T-helper 9 cell (primary cell): ENCODE measurements at places on chromosomes 2 and 18.

DNA sequence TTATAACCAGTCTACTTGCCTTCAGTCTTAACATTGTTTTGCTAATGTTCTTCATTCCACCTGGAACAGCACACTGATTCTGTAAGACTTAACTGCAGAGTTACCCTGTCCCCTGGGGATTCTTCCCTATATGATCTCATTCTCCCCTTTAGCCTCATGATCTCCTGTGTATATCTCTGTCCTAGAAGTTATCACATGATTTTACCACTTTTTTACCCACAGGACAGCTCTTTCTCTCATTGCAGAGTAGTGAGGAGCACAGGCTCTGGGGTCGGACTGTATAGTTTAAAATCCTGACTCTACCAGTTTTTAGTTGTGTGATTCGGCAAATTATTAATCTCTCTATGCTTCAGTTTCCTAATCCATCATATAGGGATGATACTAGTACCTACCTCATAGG is 14.2 kb upstream of the EXOC6B start:
- no peak for DNase-seq

DNA sequence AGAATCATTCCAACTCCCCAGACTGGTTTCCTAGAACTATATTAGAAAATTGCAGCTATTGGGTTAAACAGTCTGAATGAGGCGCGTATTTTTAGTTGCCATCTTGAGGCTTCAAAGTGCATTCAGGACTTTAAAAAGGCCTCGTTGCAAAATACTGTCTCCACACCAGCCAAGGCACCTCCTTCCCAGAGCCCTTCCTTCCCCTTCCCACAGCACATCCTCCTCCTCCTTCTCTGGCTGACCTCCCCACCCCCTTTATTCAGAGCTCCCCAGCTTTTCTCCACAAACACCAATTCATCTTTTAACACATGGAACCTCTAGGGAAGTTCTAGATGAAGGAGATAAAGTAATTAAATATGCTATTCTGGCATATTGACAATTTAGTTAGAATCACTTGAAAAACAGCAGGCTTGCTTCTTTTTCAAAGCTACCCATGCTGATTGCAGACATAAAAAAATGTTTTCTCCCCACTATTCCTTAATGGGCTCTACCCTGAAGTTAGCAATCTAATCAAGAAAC is 90.3 kb downstream of the RTP5 start:
- DNase-seq = no peak

DNA sequence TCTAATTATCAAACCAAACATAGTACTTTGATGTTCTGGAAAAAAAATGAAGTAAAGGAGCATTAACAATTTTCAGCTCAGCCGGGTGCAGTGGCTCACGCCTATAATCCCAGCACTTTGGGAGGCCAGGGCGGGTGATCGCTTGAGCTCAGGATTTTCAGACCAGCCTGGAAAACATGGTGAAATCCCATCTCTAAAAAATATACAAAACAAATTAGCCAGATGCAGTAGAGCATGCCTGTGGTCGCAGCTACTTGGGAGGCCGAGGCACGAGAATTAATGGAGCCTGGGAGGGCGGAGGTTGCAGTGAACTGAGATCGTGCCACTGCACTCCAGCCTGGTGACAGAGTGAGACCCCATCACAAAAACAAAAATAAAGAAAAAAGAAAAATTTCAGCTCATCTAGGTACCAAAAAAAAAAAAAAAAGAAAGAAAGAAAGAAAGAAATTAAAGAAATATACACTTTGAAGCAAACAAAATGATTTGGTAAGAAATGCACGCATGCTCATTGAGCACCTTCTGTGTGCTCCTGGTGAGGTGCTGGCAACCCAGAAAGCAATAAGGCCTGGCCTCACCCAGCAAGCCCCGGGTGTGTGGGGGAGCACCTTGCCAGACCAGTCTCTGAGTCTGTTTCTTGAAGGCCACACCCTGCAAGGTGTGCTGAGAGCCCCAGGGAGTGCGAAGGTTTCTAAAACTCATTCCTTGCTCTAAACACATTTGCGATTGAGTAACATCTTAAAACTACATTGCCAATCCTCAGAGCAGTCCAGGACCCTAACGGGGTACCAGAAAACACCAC is 133.5 kb downstream of the TFCP2L1 start:
- no peak for DNase-seq

- DNase-seq = no peak
Measured at GRCh38 chr18:8724452-8724851, 19.1 kb downstream of the MTCL1 start.

- DNase-seq = no peak
Measured at GRCh38 chr2:146262606-146263005, 1582.2 kb upstream of the ACVR2A start.

DNA sequence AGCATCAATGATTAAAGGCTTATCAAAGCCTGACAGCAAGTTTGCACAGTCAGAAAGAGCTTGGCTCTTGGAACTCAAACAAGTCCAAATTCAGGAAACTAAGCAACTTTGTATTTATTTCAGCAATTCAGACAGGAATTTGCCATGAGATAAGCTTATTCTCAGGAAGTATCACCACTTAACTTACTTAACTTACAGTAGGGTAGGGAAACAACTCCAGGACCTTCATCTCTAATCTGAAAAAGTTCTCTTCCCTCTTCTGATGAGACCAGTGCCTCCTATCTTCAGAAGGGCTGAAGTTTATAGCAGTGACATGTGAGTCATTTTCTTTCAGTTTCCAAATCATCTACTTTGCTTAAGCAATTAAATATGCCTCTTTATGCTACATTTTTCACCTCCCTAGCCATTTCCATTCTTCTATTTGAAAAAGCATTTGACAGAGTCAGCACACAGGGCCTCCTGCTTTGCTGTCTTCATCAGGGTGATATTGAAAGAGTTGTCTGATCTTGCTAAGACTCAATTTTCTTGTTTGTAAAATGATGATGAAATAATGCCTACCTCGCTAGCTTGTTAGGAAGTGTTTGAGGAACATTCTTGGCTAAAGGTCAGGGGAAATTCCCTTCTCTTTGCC is 389.5 kb downstream of the RND3 start:
- DNase-seq = no peak

DNA sequence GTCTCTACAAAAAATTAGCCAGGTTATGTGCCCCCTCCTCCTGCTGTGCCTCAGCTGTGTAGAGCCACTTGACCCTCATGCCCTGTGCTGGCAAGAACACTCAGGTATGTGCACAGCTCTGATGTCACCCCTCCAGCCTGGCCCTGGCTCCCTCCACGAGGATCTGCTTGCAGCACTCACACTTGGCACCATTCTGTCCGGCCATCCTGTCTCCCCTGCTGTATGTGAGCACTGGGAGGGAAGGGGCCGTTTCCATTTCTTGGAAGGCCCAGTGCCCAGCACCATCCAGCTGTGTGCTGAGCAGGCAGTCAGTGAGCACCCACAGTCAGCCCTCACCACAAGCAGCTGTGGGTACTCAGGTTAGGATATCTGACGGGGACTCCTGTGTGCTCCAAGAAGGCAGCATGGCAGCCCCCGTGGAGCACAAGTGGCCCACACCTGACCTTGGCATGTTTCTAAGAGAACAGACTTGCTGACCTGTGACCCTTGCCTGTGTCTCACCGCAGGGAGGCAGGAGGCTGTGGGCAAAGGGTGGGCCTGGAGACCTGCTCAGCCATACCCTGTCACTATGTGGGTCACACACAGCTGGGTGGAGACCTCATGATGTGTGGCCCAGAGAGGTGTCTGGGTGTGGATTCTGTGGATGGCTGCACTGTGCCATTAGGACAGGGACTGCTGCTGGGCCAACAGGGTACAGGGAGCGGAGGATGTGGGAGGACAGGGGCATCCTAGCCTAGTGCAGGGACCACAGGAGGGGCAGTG is 31.5 kb downstream of the USP34 start:
- DNase-seq = no peak
